ENCODE measurements at places on chromosomes 5 and 9.

DNA sequence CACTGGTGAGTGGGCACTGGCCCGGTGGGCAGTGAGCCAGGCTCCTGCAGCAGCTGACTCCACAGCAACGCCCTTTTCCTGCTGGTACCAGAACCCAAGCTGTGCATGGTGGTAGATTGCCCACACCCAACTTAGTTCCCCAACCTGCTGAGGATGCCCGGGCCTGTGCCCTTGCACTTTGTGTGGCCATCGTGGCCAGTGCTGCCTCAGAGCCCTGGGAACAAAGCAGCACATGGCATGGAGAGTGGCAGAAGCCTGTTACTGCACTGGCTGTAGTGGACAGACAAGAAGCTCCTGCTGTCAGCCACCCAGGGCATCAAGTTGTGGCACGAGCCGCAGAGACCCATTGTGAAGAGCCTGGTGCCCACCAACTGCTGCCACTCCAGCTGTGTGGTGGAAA, 612.9 kb downstream of the DNAH5 start:
- DNase-seq = no peak

DNA sequence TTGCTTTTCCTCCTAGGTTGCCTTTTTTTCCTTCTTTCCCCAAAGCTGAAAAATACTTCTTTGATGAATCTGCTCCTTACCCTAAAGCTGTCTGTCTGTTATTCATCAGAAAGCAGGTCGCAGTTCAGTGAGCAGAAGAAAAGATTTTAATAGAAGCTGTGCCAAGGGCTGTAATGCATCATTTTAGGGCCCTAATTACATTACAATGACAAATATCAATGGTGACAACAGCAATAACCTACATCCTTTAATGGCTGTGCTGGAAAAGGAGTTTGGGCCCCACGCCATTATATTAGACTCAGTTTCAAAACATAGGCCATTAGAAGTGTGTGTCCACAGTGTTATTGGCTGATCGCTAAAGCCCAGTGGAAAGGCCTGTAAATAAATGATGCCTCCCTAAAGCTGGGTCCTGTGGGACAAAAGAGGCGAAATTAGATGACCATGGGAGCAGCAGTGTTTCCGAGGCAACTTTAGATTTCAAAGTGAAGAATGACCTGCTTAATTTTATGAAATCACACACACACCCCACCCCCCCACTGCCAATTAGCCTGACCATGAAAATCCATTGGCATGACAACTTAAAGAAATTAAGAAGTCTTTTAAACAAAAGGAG, 38.4 kb downstream of the TLE4 start:
- DNase-seq = no peak

GRCh38 chr5:42487077-42487476, 63.8 kb downstream of the GHR start:
- no peak for DNase-seq

GRCh38 chr9:32716425-32716824, 66.9 kb upstream of the TMEM215 start:
- no peak for DNase-seq

DNA sequence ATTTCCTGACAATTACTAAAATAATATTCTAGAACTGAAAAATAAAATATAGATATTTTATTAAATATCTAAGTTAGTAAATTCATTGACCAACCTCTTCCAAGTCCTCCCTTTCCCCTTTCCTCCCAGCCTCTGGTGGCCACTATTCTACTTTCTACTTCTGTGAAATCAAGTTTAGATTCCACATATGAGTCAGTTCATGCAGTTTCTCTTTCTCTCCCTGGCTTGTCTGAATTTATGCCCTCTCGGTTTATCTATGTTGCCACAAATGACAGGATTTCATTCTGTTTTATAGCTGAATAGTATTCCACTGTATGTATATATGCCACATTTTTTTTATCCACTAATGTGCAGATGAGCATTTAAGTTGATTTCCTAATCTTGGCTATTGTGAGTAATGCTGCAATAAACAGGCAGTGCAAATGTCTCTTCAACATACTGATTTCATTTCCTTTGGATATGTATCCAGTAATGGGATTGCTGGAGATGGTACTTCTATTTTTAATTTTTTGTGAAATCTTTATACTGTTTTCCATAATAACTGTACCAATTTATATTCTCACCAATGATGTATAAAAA, 52.3 kb downstream of the WDR36 start:
- DNase-seq = no peak

DNA sequence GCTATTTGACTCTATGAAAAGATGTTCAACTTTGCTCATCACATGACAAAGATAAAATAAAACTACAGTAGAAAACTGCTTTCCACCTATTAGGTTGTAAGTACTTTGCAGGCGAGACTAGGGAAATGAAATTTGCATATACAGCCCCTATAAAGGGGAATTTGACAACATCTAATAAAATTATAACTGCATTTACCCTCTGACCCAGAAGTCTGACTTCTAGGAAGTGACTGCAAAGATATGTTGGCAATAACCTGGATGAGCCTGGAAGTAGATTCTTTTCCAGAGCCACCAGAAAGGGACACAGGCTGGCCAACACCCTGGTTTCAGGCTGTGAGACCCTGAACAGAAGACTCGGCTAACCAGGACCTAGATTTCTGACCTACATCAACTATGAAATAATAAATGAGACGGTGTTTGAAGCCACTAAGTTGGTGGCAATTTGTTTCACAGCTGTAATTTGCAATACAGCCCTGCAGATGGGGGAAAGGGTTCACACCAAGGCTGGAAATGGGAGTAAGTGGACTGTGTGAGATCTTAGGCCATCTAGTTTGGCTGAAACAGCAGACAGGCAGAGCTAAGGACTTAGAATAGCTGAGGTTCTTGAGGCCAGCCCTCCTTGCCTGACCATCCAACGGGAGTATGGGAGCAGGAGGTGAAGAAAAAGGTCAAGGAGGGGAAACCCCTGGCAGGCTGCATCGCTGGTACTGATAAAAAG, 106.6 kb downstream of the SIL1 start:
- DNase-seq = peak; percentile 55

DNA sequence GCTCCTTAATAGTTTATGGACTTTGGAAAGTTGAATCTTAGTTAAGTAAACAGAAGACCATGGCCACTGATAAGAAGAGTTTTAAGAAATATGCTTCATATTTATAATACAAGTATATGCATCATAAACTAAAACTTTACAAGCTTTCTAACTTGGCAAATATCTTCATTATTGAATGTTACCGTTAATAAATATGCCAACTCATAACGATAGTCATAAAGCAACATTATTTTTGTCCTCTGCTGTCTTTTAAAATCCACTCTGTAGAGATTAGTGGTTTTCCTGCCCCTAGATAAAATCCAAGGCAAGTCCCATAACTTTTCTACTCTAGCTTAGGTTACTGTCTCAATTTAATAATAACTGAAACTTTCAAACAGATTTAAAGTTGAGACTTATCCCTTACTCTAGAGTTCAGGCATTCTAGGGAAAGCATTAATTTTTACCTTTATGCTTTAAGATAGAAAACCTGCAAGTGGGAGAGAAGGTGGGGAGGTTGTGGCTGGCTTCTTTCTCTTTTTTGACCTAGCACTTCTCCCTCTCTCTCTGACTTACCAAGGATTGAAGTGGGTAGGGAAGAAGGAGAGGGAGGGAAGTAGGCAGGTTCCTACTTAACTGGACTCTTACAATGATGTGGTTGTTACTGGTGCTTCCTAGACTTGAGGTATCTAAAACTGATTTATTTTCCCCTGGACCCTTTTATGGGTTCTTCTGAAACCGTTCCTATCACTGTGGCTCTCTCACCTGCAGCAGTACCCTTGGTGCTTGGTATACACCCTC, 29.6 kb downstream of the RNF145 start:
- no peak for DNase-seq

DNA sequence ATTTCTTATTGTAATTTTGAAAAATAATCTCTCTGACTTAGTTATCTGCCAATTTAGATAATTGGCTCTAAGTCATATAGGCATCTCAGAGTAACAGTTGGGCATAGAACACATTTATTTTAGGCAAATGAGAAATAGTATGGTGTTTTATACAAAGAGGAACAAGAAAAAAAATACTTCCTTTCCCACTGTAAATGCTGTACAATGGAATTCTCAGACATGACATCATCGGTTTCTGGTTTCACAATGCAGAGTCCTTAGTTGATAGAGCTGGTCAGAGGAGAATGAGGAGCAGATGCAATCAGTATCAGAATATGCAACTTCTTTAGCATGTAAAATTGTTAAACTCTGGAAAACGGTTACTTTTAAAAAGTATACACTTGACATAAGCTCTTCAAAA, 49.4 kb downstream of the PLK2 start:
- DNase-seq = no peak

DNA sequence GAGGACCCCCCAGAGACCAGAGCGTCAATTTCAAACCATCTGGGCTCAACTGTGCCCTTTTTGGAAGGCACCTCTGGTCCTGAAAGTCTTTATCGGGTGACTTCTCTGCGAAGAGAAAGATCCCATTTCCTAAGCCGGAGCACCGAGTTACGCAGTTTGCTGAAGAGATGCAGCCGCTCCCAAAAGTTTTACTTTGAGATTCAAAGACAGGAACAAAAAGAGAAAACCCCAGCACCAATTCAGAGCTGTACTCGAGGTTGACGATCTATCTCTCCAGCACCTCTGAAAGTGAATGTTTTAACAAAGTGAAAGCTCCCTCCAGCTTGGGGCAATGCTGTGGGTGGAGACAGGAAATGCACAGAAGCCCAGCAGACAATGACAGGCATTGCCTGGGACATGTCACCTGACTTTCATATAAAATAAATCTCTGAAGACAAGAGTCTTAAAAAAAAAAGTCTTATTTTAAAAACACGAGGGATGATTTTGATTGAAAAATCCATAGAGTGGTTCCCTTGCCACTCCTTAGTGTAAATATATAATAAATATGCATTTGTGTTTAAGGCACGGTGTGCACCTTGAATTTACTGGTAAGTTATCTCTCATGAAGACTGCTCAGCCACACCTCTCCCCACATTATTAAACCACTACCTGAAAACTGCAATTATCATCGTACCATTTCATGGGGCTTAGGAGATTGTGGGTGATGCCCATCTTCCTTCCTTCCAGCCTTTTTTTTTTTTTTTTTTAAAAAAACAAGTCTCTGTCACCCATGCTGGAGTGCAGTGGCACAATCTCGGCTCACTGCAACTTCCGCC, 79.9 kb downstream of the FNBP1 start:
- peak; percentile 81 for DNase-seq

DNA sequence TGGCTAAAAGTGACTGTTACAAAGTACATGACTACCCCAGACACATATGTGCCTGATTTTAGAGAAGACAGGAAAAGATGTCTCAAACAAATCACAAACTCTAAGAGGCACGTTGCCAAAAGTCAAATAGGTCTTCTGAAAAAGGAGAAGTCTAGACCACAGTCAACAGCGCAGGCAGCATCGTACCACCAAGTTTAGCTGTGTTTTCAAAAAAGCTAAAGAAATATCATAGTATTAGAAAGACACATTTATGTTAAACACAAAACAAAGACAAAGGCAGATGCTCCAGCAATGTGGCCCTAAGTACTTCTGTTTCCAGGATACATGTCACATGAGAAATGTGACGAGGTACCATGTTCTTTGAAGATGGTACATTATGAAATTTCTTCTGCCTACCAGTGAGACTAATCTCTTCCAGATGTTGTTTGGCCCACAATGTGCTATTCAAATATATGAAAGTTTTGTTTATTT, 43.5 kb downstream of the LPAR1 start:
- peak; percentile 59 for DNase-seq

- DNase-seq = peak; percentile 10
These were observed 135.2 kb upstream of the SLC24A2 start for GRCh38 chr9:19924080-19924479.

DNA sequence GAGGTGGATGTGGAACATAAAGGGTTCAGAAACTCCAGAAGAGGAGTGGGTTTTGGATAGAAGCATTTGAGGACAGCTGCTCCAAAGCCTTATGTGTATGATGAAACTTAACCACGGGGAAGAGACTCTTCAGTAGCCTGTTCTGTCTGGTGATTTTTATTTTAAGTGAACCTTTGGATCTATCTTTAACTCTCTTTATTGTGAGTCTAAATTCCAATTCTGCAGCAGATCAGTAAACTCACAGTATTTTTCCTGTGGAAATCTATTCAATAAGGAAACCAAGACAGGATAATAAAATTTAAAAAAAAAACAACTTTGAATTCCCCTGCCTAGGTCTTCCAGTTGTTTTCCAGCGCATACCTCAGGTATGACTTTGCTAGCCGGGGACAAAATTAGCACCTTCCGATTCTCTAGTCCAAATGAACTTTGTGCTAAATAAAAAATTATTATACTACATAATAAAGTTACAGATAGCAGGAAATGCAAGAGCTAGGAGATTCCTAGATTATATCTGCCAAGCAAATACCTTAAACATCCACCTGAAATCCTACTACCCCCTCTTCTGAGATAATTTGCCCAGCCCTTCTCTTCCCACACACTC, 101.9 kb downstream of the NLN start:
- DNase-seq = no peak

- no peak for DNase-seq
These were observed 38.9 kb downstream of the ADAMTS16 start for GRCh38 chr5:5179079-5179478.

- DNase-seq = no peak
These were observed 47.5 kb downstream of the NLN start for GRCh38 chr5:65769539-65769938.

- peak; percentile 14 for DNase-seq
These were observed 84.7 kb downstream of the CMYA5 start for GRCh38 chr5:79774171-79774854.

DNA sequence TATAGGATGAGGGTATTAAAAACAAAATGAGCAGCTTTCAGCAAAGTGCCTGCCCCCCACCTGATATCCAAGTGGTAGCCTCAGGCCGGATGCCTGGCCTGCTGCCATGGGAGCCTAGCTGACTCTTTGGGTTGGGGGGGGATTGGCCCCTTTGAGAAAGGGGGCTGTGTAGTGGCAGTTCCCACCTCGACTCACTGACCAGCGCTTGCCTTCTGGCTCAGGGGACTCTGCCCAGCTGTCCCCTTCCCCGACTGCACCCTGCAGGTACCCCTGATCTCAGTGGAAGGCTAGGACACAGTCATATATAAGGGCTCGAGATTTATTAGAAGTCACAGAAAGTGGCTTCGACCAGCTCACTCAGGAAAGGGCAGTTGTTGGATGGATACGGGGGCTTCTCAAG, 1.5 kb upstream of the NEUROG1 start:
- no peak for DNase-seq

GRCh38 chr5:178797546-178798440, 62.0 kb upstream of the ZNF354B start:
- no peak for DNase-seq

GRCh38 chr9:130480673-130481072, 35.9 kb downstream of the ASS1 start:
- no peak for DNase-seq

GRCh38 chr5:57950616-57951228, 468.1 kb upstream of the ACTBL2 start:
- DNase-seq = no peak

Measured in hematopoietic multipotent progenitor cell treated with erythropoietin and hydrocortisone succinate and interleukin-3 and kit ligand, for 6 days (in vitro differentiated cells).